ENCODE measurements at places on chromosomes 4 and X.
A peak's percentile ranks its signal among the peaks of the same experiment; 100 is the strongest.

GRCh38 chr4:6937754-6938153 is 28.1 kb downstream of the TBC1D14 start:
- no peak for DNase-seq

DNA sequence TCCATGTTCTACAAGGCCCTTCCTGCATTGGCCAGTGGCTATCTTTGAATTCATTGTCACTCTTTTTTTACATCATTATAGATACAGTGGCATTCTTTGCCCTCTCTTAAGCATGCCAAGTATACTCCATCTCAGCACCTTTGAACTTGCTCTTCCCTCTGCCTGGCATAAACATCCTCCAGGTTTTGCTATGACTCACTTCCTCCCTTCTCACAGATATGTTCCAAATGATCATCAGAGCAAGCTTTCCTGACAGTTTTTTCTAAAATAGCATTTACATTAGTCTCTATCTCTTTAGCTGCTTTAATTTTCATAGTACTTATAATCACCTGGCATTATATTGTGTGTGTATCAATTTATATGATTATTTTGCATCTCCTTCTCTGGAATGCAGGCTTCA is 553.3 kb upstream of the MAGEB2 start:
- DNase-seq = no peak

GRCh38 chr4:94957030-94957429 is 199.3 kb downstream of the BMPR1B start:
- DNase-seq = no peak

DNA sequence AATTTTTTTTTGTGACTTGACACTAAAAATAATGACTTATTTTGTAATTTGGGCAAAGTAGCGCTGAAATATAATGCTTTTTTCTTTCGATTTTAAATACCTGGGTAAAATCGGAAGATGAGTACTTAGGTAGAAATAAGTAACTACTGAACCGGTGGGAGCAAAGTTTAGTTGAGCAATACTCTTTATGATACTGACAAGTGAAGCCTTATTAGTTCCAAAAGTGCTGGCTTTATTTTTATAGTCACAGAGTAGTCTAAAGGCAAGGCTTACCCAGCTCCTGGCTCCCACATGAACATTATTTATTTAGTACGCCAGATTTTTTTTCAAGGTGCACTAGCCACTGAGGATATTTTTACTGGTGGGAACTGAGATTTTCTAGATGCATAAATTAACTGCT is 14.4 kb upstream of the TRPC5OS start:
- DNase-seq = no peak

- no peak for DNase-seq
Observed at GRCh38 chr4:75189711-75190335, 256.9 kb downstream of the PARM1 start.

DNA sequence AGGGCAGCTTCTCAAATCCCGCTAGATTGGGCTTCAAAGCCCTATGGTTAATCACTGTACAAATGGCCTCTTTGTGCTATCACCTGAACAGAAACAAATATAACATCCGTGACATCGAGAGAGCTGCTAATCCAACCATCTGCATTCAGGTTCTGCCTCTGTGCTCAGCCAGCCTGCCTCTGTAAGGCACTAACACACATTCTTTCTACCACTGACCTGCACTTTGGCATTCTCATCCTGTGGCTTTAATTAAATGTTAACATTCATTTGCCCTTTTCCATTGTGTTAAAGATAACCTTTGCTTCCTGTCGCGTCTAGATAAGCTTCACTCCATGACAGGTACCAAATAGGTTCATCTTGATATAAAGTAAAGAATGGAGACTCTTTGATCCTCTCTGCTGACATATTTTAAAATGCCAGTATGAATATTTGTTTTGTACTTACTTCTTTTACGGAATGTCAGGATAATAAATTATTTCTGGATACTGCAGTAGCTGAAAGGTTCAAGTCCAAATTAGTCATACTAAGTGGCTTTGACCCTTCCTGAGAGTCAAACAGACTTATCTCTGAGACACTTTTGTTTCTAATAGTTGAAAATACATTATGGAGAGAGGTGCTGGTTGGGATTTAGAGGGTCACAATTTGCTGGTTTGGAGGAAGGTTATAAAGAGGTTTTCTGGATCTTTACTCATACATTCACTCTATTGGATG is 505.7 kb downstream of the PACRGL start:
- no peak for DNase-seq

DNA sequence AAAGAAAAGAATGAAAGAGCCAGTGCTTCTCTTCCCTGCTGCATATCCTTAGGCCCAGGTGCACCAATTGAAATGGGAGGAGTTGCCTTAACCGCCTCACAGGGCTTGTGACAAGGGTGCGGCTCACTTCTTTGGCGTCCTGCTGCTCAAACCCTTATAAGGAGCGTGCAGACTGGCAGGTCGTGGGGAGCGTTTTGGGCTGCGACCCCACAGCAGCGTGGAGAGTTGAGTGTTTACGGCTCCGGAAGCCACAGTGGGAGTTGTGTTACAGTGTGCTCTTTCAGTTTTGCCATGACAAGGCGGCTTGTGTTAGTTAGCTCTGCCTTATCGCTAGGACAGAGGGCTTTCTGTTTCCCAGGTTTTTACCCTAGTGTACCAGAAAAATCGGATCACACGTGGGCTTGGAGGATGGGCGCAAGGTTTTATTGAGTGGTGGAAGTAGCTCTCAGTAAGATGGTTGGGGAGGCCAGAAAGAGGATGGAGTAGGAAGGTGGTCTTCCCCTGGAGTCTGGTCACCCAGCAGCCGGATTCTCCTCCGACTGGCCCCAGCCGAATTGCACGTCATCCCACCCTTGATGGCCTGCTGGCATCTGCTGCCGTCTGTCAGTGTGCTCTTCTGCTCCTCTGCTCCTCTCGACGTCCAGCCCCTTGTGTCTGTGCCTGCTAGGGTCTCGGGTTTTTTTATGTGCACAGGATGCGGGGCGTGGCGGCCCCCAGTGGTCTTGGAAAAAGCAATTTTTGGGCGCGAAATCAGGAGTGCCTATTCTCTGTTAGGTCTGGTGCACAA is 718.9 kb downstream of the ARAP2 start:
- DNase-seq = no peak

DNA sequence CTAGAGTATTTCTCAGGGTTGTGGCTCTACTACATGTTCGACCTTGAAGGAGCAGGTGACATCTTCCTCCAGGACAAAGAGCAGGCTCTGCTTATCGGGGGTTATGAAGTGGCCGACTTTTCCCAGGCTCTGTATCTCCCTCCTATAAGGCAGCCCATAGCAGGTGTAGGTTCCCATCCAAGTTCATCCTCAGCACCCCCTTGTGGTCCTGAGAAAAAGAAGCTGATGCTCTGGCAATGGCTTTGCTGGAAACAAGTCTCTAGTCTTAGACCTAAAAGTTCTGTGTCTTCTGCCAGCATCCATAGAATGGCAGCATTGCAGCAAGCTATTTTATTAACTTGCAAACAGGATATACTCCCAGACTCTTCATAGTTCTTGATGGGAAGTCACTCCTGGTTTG is 836.6 kb upstream of the PRKX start:
- no peak for DNase-seq

DNA sequence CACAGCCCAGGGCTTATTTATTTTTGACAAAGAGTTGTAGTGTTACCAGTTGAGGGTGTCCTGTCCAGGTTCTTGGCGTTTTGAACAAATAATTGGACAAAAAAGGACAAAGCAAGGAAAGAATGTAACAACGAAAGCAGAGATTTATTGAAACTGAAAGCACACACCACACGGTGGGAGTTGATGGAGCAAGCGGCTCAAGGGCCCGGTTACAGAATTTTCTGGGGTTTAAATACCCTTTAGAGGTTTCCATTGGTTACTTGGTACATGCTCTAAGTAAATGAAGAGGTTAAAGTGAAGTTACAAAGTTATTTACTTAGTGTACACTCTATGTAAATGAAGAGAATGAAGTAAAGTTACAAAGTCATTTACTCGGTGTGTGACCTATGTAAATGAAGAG is 27.8 kb upstream of the OPHN1 start:
- DNase-seq = no peak

- no peak for DNase-seq
Observed at GRCh38 chr4:6192245-6192644, 8.1 kb downstream of the JAKMIP1 start.

DNA sequence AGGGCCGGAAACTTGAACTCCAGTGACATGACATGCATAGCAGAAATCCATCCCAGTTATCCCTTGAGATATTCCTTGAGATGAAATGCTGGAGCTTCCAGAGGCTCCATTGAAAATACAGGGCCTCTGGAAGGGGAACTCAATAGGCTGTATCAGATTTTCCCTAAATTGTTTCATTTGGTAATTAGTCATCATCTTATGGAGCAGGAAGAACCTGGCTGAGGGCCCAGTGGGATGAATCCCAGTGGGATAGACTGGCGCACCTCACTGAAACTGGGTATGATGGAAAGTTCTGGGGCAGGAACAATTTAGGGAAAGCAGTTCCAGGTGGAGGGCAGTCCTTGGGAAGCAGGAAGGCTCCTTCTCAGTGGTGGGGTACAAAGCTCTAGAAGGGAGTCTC is 307.8 kb upstream of the DIPK2B start:
- DNase-seq = no peak

GRCh38 chr4:76550966-76551780 is 116.1 kb downstream of the SHROOM3 start:
- DNase-seq = no peak

DNA sequence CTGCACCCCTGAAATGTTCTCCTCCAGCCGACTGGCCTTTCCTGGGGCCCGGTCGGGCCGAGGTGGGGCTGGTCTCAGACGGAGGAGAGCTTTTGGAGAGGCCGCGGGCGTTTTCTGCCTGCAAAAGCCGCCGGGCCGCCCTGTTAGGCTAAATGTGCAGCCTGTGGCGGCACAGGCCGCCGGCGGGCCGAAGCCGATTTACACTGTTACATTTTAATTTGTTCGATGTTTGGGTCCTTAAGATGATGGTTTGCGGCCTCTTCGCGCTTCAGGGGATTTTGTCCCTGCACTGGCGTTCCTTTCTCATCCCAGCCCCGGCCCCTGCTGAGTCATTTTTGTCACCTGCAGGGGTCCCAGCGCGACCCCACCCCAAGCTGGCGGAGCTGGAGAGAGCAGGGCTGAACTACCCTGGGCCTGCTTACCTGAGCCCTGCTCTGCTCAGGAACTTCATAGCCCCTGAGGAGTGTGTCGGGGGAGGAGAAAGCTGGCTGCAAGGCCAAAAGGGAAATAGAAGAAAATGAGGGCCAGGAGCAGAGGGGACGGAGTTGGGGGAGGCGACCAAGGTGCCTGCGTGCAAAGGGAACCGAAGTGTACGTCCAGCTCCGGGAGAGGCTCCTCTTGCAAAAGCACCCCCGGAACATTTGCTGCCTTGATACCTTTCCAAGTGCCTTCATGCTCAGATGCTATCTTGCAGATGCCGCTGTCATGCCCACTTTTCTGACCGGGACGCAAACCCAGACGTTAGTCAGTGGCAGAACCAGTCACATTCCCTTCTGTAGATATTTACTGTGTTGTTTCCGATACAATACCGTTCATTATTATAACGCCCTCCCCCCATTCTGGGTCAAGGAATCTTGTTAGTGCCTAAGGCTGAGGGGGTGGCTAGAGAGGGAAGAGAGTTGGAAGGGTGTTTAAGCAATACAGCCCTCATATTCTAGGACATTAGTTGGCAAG is 977 bp upstream of the RBBP7 start:
- DNase-seq = no peak

DNA sequence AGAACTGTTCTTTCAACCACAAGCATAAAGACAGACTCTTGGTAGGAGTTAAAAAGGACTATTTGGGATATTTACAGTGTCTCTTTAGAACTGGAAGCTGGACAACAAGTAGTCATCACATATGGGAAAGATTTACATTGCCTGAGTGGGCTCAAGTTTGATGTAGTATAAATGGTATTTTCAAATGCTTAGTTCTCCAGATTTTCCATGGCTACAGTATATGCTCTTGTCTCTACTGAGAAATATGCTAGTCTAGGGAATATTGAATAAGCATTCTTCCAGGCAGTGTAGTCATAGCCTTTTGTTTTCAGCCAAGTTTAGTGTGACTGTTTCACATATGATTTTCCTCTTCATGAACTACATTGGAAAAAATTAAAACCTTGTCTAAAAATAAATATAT is 315.6 kb downstream of the ARHGAP24 start:
- no peak for DNase-seq

- DNase-seq = peak; percentile 47
Observed at GRCh38 chr4:53541577-53542206, 49.6 kb downstream of the LNX1 start.

DNA sequence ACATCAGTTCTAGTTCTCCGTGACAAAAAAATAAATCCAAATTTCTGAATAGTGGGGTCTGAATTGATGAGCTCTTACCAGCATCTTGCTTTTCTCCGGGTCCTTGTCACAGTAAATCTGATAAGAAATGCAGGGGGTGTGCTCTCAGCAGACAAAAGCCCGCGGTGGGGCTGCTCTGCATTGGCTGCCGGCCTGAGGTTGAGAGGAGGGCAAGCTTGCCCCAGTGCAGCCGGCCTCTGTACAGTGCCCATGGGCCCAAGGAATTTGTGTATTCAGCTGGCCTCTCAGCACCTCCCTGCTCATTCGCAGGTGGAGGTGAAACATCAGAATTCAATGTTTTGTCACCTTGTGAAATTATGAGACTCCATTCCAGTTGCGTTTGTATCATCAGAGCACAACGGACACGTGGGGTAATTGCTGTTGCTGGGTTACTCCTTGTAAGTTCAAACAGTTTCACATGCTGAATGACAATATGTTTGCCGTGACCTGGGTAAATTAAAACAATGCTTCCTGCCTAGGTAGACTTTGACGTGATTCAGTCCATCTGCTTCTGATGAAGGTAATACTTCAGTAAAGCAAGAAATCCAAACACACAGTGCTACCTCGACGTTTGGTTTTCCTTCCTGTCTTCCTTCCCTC is 596.4 kb downstream of the MID1IP1 start:
- DNase-seq = no peak

DNA sequence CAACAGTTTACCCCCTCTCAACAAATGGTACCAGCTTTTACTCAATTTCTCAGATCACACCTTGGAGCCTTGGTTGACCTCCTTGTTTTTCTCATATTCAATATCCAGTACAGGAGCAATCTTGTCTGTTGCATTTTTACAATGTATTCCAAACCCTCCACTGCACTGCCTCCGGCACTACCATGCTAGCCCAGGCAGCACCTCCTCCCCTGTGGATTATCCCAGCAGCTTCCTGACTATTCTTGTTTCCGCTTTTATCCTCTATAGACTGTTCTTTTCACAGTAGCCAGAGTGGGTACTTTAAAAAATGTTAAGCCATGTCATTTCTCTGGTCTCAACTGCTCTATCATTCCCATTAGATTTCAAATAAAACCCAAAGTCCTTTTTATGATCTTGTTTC is 253.4 kb upstream of the GPRIN3 start:
- DNase-seq = no peak

DNA sequence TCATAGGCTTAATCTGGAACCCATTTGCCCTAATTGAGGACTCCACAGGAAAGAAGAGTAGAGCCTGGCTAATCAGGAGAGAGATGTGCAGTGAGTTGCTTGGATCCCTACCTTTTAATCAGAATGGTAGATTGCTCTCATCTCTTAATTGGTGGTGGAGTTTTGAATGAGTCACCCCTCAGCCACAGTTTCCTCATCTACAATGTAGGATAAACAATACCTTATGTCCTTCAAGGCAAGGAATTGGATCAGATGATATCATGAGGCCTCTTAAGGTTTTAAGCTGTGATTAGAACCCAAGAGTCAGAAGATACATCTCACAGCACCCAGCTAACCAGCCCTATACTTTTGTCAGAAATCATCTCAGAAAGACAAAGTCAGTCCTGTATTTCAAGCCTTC is 39.1 kb downstream of the PDGFRA start:
- no peak for DNase-seq
